ENCODE measurements at places on chromosomes 13 and 19. TPM values are rescaled to one million over a fixed set of nuclear protein-coding genes. Genes with fewer than 3 reads are reported as not detected.

Gene ARL11
- 4.5 TPM for polyA plus RNA-seq

GRCh38 chr19:52527956-52528351, 486 bp downstream of the ZNF808 start:
- no peak for DNase-seq

- no peak for DNase-seq
Measured at GRCh38 chr13:25469169-25469525, 97.4 kb downstream of the ATP8A2 start.

DNA sequence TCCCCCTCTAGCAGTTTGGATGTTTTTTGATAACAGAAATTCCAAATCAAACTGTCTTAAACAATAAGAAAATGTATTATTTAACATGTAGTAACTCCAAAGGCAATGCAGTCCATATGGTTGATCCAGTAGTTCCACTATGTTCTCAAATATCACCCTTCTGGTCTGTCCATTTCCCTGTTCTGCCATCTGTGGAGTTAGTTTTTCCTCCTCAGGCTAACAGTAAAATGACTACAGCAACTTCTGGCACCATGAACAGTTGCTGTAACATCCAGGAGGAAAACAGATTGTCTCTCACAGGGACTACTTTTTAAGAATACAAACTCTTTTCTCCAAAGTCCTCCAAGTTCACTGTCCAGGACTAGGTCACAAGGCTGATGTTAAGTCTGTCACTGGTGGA, 455.4 kb downstream of the FGF14 start:
- no peak for DNase-seq

DNA sequence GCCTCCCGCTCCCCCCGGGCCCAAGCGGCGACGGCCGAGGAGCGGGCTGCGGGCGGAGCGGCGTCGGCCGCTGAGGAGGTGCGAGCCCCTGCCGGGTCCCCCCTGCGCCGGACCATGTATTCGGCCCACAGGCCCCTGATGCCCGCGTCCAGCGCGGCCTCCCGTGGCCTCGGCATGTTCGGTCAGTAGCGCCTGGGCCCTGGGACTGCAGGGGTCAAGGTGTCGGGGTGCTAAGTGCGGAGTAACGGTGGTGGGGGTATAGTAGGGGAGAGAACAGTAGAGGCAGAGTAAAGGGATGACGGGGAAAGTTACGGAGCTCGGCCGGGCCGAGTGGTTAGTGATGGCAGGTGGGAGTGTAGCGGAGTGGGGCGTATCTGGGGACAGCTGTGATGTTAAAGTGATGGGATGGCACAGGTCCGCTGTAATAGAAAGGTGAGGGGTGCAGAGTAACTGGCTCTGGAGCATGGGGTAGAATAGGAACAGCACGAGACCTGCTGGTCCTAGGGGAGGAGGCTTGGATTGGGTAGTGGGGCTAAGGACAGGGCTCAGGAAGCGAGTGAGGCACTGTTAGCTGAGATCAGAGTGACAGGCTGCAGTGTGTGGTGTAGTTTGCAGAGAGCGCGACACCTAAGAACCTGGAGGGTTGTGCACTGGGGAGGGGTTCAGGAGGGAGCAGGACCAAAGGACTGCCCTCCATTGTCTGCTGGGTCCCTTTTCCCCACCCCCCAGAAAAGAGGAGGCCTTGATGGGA, 15.7 kb downstream of the CIC start:
- no peak for DNase-seq

All from GM12878 (cell line).